Mucosa of descending colon (tissue), 3 donors: ENCODE measurements at places on chromosomes 16 and 17.

- no peak for DNase-seq
Observed at GRCh38 chr17:42459801-42460281, 1.2 kb downstream of the ATP6V0A1 start.

- no peak for DNase-seq
Observed at GRCh38 chr17:80955671-80956280, 35.9 kb upstream of the CHMP6 start.

- DNase-seq, result no peak
Observed at GRCh38 chr17:66344473-66344872, 42.1 kb downstream of the PRKCA start.

DNA sequence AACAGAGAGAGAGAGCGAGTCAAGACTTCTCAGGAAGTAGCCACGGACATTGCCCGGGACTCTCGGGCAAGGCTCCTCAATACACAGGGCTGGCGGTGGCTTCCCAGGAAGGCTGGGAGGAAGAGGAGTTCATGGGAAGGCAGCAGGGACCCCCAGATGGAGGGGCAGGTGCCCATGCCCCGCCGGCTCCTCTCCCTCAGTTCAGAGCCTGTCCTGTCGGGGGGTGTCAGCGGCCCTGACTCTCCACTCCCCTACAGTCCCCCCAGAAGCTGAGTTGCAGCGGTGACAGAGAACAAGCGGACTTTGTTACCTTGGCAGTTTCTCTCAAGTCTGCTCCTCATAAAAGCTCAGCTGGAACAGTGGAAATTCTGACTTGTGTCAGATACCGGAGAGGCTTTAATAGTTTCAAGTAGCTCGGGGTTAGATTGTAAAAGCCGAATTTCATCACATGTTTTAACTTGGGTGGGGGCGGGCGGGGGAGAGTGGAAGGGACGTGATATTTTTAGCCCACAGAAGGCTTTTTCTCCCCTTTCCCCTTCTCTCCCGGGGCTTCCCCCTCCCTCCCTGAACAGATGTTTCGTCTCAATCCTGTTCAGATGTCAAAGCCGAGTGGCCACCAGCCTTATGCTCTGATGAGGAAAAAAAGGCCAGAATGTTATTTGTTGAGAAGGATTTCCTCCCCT is 65.2 kb downstream of the NKD1 start:
- no peak for DNase-seq

DNA sequence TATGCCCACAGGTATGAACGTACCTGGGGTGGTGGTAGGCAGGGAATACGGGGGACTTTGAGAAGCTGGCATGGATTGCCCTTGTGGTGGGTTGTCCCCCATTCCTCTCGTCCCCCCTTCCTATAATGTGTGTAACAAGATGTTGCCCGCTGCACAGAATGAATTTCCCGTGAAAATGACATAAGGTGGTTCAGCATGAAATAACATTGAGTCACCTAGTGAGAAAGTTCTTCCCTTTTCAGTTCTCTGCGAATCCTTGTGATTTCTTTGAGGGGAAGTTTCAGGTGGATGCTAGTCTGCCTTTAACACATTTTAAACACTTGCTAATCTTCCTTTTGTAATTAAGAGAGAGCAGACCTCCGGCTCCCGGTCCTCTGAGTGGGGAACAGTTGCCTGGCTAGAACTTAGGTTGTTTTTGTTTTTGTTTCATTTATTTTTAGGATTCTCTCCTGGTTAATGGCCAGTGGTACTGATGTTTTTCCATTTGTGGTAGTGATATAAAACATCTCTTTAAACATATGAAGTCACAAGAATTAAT is 58.9 kb downstream of the RAP1GAP2 start:
- no peak for DNase-seq
